ENCODE measurements at places on chromosomes 2 and 18.

GRCh38 chr2:217902379-217903141 is 100.2 kb downstream of the TNS1 start:
- DNase-seq = no peak

- no peak for DNase-seq
These were observed 14.3 kb upstream of the MFF start for GRCh38 chr2:227310756-227311110.

DNA sequence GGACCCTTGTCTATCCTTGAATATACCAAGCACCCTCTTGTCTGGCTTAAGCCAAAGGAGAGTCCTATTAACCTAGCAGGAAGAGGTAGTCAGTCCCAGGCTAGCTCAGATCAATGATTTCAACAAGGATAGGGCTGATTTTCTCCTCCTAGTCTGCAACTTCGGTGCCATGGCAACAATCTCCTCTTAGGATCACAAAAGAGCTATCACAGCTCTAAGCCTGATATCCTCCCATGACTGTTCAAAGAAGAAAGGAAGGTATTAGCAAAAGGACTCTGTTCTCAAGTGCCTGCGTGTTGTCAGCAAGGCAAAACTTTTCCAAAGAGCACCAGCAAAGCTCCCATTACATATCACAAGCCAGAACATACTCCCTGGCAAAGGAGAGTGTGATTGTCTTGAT is 58.7 kb upstream of the DDX18 start:
- DNase-seq = no peak

DNA sequence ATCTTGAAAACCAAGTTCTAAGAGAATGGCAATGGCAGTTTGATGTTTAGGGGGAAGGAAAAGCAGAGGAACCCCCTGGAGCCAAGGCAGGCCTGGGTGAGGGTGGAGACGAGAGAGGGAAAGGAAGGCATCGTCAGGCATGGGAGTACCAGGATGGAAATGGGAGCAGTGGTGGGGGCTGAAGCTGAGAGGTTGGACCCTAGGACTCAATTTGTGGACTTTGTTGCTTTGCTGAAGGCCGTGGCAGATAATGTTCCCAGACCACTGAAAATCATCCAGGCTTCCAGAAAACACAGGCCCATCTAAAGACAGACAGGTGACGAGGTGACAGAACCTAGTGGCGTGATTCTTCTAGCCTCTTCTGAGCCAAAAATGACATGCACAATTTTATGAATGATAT is 4.9 kb downstream of the NPAS2 start:
- no peak for DNase-seq

GRCh38 chr2:1047485-1047884 is 96.8 kb downstream of the SNTG2 start:
- no peak for DNase-seq

DNA sequence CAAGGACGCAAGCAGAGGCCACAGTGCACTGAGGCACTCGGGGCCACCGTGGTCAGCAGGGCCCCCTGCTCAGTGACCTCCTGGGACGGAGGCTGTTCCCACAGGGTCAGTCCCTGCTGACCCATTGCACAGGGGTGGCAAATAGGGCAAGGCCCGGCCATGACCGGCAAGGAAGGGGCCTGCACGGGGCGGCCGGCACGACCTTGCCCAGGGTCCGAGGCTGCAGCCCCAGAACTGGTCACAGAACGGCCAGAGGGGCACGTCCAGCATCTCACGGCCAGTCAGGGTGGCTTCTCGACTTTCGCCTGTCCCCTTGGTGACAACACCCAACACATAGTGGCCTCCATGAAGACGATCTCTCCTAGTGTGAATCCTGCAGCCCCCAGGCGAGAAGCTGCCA is 27.6 kb upstream of the OTOS start:
- no peak for DNase-seq

GRCh38 chr2:28163028-28163427 is 229.6 kb upstream of the FOSL2 start:
- DNase-seq = no peak

GRCh38 chr2:207054521-207054920 is 111.2 kb downstream of the KLF7 start:
- DNase-seq = no peak

DNA sequence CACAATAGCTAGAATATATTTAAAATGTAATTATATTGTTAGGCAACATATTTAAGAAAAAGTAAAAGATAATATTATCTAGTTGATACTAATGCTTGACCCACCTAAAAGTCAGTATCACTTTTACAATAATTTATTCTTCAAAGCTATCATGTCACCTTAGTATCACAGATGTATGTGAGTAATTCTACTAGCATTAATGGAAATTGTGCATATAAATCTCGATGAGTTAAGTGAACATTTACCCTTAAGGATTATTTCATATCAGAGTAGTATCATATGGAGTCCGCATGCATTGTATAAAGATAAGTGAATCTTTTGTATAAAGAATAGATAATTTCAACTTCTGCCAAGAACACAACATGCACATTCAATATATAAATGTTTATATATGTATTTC is 103.4 kb downstream of the AGPS start:
- no peak for DNase-seq

- DNase-seq = no peak
These were observed 5.4 kb upstream of the IL1R1 start for GRCh38 chr2:102137138-102137537.

DNA sequence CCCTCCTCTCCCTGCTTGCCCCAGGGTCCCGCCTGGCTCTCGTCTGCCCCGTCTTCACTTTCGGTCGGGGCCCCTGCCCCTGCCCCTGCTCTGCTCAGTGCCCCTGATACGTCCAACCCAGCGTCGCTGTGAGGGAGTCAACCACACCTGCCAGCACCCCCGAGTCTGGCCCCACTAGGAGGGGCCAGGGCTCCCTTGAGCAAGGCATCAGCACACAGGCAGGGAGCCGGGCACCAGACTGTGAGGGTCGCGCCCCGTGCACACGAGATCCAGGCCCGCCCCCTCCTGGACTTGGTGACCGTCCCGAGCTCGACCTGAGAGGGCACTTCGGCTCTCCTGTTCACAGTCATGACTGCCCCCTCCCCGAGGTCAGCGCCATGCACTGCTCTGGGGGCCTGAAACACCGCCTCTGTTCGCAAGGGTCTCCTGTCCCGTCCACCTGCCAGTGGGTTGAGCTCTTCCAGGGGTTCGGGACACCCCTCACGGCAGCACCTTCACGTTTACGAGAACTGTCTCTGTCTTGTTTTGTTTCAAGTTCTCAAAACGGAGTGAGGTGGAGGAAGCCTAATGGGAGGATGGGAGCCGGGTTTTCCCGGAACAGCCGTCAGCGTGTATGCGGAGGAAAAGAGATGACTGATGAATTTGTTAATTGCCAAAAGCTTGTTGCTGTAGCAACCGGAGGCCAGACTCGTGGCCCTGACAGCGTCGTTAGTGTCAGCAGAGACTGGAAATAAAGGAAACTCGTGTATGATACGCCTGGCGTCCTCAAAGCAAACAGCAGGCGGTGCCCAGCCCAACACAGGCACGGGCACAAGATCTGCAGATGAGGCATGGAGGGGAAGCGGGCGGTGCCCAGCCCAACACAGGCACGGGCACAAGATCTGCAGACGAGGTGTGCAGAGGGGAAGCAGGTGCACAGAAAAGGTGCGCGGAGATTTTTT is 48.2 kb upstream of the KCNG2 start:
- no peak for DNase-seq

DNA sequence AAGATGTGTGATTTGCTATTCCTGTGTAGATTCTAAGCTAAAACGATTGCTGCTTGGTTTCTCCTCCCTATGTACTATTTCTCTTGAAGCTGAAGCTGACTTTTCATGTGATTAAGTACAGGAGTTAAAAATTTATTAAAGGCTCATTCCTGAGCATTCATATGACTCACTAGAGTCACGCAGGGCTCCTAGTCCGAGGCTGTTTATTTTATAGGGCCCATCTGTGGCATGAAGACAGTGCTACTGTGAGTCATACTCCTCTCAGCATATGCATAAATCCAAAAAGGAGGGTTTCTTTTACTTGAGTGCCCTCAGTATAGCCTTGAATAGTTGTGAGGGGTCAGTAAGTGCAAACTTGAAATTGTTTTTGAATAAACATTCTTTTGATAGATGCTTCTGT is 378.8 kb downstream of the PTPRM start:
- no peak for DNase-seq

GRCh38 chr2:217092710-217093379 is 233.0 kb upstream of the TNP1 start:
- no peak for DNase-seq

DNA sequence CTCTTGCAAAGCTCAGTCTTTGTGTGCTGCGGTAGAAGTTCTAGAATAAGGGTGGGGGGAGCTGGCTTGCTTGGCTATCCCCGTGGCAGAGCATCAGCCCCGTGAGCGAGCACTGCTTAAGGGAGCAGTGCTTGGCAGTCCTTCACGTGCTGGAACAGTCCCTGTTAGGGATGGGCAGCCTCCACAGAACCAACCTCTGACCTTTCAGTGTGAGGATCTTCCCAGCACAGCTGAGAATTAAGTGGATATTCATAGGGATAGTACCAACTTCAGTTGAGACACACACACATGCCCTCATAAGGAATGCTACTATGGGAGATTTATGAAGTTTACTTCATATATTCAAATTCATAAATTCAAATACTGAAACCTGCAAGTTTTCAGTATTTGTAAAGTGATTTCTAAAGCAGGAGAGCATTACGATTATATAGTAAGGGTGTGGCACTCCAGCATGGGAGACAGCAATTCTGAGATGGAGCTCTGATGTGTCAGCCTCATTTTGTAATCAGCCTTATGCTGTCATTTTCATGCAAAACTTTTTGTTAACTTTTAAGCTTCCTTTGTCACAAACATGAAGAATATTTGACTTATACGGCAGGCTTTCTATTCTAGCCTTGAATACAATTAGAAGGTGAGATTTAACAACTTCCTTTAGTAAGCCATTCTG is 39.5 kb downstream of the ATP9B start:
- no peak for DNase-seq

- no peak for DNase-seq
These were observed 429.3 kb downstream of the TGIF1 start for GRCh38 chr18:3879114-3879835.

DNA sequence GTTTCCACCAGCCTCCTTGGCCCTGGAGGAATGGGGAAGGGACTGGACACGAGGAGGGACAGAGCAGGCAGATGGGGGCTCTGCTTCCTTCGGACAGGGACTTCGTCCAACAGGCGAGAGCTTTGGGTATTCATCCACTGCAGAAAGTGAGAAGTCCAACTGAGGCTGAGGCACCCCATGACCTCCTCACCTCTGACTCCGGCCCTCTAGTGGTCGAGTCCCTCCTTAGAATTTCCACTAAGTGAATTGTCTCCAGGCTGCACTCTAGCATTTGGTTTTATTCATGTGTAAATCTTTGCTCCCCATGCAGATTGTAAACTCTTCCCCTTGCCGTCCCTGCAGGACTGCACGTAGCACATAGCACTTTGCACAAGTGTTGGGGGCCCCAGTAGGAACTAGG is 75.6 kb downstream of the TMEM247 start:
- peak; percentile 45 for DNase-seq

GRCh38 chr2:31957354-31958139 is 53.3 kb downstream of the MEMO1 start:
- DNase-seq = no peak

DNA sequence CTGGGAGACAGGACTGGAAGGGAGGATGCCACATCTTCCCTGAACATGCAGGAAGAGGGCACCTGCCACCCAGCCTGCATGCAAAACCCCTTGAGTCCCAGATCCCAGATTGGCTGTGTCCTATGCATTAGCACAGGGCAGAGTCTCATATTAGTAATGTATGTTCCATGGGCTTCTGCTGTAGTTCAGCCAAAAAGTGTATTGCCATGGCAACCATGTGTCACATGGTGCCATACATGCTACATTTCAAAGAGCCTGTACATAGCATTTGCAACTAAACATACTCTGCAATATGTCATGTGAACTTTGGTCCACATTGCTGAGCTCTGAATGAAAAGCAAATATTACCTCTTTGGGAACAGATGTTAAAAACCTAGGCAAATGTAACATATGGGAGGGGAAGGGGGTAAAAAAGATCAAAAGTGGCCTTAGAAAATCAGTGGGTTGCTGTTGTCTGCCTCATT is 78.4 kb downstream of the DPP4 start:
- peak; percentile 32 for DNase-seq

DNA sequence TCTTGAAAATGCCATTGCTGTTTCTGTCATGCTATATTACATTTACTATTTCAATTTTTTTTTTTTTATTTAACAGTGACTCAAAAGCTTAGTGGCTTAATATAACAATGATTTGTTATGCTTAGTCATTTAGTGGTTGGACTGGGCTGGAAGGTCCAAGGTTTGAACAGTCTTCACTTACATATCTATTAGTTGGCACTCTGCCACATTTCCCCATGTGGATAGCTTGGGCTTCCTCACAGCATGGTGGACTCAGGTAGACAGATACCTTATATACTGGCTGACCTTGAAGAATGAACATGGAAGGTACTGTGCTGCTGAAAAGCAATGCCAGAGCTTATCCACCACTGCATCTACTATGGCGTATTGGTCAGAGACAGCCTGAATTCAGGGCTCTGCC is 909.5 kb upstream of the SOX11 start:
- no peak for DNase-seq

- DNase-seq = no peak
These were observed at the start of gene COL5A2 for GRCh38 chr2:189179570-189179950. Gene COL5A2 (minus strand): TSS chr2:189179761. CDS start chr2:189179604, 157 bp downstream.

DNA sequence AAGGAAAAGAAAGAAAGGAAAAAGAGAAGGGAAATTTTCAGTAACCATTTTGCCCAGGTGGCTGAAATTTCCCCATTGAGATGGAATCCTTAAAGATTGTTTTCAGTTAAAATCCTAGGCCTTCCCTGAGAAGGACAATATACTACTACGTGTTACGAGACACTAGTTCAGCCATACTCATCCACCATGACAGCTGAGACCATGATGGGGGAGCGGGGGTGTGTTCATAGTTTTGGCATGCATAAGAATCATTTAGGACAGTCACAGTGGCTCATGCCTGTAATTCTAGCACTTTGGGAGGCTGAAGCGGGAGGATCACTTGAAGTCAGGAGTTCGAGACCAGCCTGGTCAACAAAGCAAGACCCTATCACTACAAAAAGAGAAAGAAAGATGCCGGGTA is 28.0 kb downstream of the PLA2R1 start:
- DNase-seq = no peak

GRCh38 chr2:203450561-203450960 is 84.5 kb downstream of the RAPH1 start:
- no peak for DNase-seq

- DNase-seq = no peak
These were observed 165.6 kb downstream of the INHBB start for GRCh38 chr2:120511536-120511935.

DNA sequence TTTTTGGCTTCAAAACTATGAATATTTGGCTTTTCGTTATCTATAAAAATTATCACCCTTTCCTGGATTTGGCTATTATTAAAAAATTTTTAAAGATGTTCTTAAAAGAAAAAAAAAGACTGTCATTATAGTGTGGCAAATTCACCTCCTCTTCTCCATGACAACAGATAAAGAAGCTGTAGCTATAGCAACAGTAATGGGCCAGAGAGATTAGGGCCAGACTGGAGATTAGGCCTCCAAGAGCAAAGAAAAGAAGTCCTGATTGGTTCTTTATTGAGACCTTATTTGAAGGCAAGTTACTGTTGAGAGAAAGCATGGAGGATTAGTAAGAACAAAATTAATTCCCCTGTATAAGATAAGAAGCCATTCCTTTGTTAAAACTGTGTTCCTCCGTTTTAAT is 812.5 kb downstream of the DCC start:
- DNase-seq = no peak

GRCh38 chr18:26133652-26134051 is at the start of gene PSMA8:
Gene PSMA8 (plus strand): TSS chr18:26133869. CDS start chr18:26133966, 97 bp downstream.
- peak; percentile 35 for DNase-seq

All from CD8-positive, alpha-beta T cell (primary cell).